SJSA1 (cell line): ENCODE measurements at places on chromosomes 12 and 14. TPM values are rescaled to one million over a fixed set of nuclear protein-coding genes. Genes with fewer than 3 reads are reported as not detected.

DNA sequence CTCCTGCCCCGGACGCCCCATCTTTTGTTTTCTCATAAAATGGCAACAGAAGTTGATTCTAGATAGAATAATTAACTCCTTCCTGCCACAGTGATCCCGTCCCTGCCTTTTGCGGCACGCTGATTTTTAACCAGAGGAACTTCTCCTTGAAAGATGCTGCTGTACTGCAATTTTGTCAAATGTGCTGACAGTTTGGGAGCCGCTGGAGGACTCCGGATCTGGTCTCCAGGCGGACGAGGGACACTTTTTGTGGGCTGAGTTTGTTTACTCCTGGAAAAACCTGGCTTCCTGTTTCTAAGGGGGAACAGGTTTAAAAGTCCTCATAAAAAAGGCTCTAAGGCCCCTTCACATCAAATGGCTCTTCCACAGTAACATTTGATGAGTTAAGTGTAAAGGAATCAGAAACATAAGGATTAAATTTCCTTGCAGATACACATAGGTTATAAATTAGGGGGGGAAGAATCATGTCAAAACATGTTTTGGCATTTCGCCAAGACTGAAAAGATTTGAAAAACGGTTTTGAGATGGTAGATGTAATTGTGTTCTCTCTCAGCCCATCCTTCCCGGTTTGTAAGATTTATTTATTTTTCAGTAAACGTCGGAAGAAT, 15.5 kb downstream of the FZD10 start:
- no peak for DNase-seq

DNA sequence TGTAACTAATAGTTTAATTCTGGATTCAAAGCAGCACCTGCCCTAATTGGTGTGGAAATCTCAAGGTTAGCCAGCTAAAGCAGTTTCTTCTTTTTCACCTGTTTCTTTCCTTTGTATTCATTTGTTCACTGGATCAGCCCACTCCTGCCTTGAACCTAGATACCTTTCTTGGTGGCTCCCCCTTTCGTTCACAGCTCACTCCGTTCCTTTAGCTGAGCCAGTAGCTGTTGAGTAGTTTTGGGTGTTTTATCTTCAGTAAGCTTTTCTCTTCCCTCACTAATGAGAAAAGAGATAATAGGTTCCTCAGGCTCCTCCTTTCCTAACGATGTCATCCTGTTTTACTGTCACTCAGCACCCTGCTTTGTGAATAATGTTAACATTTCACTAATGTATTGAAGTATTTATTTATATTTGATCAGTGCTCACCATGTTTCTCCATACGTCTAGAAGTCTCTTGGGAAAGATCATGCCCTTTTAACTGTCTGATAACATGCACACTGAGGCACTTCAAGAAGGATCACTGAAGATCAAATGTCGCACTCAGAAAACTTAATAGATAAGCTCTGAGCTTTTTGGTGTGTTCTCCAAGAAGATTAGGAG, 121.1 kb downstream of the TGFB3 start:
- DNase-seq, result no peak

GRCh38 chr12:108649126-108649525, 15.4 kb upstream of the SELPLG start:
- DNase-seq, result peak; percentile 88

DNA sequence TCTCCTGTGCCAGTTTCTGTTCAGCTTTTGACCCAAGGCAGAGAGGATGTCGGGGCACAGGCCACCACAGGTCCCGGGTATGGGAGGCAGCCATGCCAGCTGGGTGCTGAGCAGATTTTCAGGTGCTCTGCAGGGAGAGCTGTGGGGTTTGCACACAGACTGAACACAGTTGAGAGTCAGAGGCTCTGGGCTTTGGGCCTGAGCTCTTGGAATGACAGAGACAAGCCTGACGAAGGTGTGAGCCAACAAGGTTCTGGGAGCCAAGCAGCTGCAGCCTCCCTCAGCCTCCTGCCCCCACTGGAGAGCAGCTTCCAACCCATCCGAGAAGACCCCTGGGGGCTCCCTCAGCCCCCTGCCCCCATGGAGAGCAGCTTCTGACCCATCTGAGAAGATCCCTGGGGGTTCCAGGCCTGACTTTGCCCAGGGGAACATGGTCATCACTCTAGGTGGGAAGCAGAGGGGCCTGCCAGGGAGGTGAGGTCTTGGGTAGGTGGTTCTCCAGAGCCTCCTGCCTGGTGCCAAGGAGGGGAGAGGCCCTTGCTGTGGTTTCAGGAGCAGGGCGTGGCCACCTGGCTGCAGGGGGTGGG, 13.8 kb downstream of the FBRSL1 start:
- DNase-seq, result no peak

- DNase-seq, result no peak
Measured at GRCh38 chr12:63179224-63179623, 28.2 kb upstream of the AVPR1A start.

DNA sequence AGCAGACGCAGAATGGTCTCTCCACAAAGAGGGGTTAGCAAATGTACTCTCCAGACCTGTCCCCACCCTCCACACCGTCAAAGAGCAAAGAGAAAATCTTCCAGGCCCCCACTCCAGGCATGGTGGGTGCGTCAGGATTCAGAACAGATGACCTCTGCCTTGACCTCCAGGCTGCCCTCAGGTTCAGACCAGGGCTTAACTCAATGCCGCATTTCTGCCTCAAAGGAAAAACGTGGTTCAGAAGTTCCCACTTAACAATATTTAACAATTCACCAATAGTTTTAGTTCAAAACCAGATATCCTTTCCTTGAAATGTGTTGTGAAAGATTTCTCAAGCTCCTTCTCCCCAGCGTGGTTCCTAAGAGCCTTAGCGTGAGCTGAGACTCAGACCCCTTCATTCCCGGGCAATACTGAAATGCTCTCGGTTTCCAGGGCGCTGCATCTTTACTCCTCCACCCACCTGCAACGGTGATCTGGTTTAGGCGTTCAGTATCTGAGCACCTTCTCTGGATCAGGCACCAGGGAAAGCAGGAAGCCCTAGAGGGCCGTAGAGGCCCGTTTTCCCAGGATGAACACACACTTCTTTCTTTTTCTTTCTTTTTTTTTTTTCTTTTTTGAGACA, 22.9 kb downstream of the HSP90AA1 start:
- DNase-seq, result no peak

GRCh38 chr12:45934956-45935355, 55.4 kb downstream of the SCAF11 start:
- no peak for DNase-seq

GRCh38 chr12:111759991-111760390, 6.7 kb upstream of the ALDH2 start:
- DNase-seq, result no peak

GRCh38 chr12:131106349-131106941, 152.7 kb downstream of the ADGRD1 start:
- no peak for DNase-seq

DNA sequence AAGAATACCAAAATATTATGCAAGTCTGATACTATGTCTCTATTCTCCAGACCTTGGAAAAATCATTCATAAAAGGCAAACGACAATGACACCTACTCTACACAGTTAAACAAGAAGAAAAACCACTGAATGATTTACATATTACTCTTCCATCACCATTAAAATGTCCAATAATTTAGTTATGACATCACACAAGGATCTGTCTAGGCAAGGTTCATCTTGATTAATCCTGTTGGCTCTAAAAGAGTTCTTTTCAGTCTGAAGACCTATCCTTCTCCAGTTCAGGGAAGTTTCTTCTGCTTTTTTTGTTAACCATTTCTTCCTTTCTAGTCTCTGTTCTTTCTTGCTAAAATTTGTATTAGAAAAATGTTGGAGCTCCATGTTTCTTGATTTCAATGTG, 64.0 kb downstream of the OSBPL8 start:
- no peak for DNase-seq

DNA sequence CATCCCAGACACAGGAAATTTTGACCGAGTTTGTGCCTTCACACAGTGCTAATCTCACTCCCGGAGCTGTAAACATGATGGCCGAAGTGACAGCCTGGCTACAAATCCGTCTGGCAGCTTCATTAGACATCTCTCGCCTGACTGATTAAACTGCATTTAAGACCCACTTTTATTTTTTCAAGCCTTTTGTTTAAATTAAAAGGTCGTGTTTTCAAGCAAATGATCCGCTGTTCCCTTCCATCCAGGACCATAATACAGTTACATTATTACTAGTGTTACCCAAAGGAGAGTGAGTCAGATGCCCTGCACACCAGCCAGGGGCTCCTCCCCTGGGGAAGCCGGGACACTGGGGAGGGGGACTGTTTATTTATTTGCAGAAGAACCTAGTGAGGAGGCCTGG, 200.2 kb downstream of the EXOC5 start:
- no peak for DNase-seq

DNA sequence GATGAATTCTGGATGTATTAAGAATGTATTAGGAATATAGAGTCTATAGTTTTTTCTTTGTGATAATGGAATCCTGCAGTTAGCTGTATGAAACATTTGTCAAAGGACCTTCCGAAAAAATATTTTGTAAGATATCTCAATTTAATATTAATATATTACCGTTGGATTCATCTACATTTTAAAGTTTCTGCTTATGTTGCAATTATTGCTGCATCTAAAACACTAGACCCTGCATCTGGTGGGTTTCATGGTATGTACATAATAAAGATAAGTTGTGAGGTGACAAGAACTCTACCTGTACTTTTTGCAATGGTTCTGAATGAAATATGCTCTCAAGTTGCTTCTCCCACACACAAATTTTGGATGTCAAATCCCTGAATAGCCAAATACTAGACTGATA, 565.9 kb upstream of the FBXO33 start:
- no peak for DNase-seq

- no peak for DNase-seq
Measured at GRCh38 chr12:93587611-93588010, 15.1 kb downstream of the SOCS2 start.

DNA sequence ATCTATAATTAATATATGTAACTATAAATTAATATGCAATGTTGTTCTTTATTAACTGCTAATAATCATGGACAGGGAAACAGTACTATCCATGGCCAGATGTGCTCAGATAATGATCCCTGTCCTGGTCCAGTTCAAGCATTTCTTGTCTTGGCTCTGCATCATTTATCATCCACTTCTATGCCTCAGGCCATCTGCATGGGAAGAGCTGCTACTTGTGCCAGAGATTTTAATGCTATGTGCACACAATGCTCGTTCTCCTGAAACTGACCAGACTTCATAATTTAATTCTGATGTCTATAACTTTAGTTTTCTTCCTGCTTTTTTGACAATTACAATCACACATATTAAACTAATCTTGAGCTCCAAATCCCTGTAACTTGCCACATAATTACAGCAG, 11.2 kb upstream of the TMX1 start:
- no peak for DNase-seq

- DNase-seq, result no peak
Measured at GRCh38 chr12:40203060-40203430, 21.8 kb upstream of the LRRK2 start.

DNA sequence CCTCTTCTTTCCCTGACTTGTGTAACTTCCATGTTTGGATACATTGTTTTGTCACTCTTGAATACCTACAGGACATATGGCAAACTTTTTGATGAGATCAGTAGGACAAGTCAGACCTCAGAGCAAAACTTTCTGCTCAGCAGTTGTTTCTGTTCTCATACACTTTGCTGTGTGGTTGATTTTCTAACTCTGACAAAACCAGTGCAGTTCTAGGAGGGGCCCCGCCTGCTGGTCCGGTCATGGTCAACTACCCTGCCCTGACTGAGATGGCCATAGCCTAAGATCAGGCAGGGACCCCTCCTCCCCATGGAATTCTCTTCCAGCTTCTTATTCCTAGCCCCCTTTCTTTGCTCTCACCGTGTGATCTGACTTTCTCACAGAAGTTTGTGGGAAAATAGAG, 92.8 kb downstream of the OTOGL start:
- DNase-seq, result no peak

DNA sequence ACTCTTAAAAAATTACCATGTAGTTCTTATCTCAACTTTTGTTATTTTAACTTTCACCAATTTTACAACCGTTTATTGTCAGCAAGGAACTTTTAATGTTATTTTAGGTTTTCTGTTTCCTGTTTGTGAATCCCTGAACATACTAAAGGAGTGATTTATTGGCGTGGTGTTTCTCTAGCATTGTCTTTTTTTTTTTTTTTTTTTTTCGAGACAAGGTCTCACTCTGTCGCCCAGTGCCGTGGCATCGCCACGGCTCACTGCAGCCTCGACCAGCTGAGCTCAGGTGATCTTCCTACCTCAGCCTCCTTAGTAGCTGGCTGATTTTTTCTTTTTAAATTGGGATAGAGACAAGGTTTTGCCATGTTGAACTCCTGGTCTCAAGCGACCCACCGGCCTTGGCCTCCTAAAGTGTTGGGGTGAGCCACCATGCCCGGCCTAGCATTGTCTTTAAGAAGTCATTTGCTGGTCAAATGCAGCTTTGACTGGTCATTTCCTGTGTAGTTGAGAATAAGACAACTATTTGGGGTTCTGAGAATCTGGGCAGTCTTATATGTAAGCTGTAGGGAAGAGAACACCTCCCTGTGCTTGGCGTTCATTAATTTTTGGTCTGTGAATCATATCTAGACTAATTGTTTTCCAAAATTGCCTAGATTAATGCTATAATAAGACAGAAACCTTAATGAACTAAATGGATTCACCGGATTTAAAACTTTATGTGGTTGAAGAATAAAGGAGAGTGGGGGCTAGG, 2.1 kb downstream of the WASHC4 start:
- peak; percentile 52 for DNase-seq

DNA sequence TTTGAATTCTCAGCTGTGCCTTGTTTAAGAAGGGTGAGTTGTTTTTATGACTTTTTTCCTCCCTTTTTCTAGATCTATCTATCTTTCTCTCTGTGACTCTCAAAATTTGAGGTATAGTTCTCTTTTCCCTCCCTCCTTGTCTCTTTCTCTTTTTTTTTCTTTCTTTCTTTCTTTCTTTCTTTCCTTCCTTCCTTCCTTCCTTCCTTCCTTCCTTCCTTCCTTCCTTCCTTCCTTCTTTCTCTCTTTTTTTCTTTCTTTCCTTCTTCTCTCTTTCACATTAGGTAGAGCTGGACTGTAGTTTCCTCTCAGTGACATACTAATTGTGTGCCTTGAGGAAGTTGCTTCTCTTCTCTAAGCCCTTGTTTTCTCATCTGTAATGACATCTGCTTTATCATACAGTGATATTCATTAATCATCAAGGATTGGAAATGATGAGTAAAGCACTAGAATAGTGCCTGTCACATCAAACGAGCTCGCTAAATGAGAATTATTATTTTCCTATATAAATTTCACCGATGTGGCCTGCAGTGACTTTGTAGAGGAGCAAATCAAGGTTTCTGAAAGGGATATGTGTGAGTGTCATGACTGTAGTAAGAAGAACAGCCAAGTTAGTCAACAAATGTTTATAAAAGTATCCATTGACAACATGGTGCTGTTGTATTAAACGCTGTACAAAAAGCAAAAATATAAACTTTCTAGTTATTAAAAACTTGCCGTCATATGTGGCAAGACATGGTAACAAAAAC, 78.9 kb upstream of the SLC38A2 start:
- DNase-seq, result no peak

TMPRSS12 gene
- total RNA-seq, result not detected in 2 replicates

DDX51 gene
- 8.9 and 11.8 TPM in 2 replicates for total RNA-seq

PYGL gene
- total RNA-seq, result 32.5 TPM in 2 replicates

LGR5 gene
- total RNA-seq, result not detected in 2 replicates

PRKD1 gene
- total RNA-seq, result 3.6 and 6.4 TPM in 2 replicates

SLC15A4 gene
- 51.6 and 59.5 TPM in 2 replicates for total RNA-seq

GLT1D1 gene
- total RNA-seq, result not detected in 2 replicates

HAL gene
- total RNA-seq, result 0.18 and 0.34 TPM in 2 replicates
